ENCODE measurements at places on chromosomes 3 and 15. TPM values are rescaled to one million over a fixed set of nuclear protein-coding genes. Genes with fewer than 3 reads are reported as not detected.

THRB gene
- 4.2 TPM for polyA plus RNA-seq

TMEM45A gene
- polyA plus RNA-seq = 28.3 TPM

EFHB gene
- polyA plus RNA-seq = 0.28 TPM

SOX2 gene
- not detected for polyA plus RNA-seq

SCN11A gene
- 0.01 TPM for polyA plus RNA-seq

DLL4 gene
- polyA plus RNA-seq = 1.0 TPM

EAF1 gene
- polyA plus RNA-seq = 12.5 TPM

AGTR1 gene
- 3.9 TPM for polyA plus RNA-seq

- DNase-seq = peak; percentile 46
Observed at GRCh38 chr3:29285471-29286071, 4.7 kb downstream of the RBMS3 start.

DNA sequence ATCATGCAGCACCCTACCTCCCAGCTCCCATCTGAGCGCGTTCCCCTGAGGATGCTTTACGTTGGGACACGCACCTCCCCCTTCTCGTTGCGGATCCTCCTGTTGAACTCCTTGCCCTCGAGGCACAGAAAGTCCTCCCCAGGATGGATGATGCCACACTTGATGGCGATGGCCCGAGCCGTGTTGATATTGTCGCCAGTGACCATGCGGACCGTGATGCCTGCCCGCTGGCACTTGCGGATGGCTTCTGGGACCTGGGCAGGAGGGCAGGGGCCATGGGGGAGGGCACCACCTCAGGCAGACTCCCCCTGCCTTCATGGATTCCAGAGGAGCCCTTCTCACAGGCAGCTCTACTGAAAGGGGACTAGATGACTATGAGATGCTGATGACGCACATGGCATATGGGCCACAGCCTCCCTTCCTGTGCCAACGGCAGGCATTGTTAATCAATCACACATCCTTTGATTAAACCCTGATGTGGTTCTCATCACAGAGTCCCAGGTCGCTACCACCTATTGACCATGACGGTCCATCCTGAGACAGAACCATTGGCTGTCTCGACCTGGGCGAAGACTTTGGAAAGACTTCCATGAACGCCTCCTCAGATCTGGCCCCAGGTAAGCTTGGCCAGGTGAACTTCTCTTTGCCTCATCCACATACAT is 29.5 kb upstream of the SEC13 start:
- DNase-seq = no peak

DNA sequence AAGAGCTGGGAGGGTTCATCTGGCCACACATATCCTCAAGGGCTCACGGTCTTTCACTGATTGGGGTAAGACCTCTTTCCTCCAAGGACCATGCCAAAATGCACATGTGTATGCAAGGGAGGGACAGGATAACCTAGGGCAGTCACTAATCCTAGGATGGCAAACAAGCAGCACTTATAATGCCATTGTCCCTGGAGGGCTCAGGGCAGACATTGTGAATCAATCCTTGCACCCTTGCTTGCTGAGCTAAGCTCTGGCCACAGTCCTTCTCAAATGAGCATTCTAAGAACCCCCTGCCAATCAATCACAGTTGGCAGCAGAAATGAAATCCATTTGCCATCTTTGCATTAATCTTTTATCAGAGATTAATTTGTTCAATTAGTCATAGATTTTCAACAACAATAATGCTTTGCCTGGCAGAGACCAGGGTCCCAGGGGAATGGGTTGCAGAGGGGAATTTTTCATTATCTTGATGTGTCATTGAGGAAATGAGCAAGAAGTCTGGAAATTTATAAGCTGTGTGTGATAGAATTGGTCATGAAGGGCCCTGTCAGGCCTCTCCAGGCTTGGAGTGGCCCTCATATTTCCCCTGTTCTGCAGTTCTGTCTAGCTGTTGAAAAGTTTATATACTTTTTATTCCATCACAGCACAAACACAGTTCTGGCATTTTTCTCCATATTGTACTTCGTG is 57.2 kb upstream of the KY start:
- DNase-seq = no peak

- DNase-seq = peak; percentile 40
Observed at GRCh38 chr3:129025691-129026435, 24.8 kb downstream of the EFCC1 start.

GRCh38 chr3:7692866-7693265 is 808.8 kb upstream of the LMCD1 start:
- no peak for DNase-seq

DNA sequence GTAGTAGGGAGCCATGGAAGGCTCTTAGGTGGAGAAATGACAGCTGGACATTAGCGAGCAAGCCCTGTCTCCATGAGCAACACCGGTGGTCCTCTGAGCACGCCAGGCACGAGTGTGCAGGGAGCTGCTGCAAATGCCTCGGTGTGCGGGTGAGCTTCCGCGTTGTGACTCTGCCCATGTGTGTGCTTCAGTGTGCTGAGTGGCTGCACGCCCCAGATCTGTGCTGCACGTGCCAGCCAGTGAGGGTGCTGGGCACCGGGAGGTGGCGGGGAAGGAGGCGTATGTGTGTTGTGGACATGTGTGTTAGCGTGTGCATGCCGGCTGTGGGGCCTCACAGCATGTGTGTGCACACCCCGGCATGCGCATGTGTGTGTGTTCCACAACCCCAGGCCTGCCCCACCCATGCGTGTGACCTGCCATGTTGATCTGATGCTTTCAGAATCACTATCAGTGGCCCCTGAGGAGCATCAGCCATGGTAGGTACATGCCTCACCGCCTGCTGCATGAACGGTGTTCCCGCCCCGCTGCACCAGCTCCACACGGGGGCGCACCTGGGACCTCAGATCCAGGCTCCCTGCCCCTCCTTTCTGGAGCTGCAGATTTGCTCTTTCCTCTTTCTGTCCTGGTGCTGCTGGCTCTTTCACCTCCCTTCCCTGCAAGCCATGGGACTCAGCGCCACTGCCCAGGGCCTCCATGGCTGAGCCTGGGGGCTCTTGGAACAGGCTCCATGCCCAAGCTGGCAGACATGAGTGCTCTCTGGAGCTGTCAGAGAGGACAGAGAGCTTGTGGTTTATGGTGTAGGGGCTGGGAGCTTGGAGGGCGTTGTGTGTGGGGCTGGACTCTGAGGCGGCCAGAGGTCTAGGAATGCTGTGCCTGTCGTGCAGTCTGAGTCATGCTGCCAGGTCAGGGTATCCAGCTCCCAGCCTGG is 169.4 kb downstream of the TBC1D2B start:
- DNase-seq = peak; percentile 64

DNA sequence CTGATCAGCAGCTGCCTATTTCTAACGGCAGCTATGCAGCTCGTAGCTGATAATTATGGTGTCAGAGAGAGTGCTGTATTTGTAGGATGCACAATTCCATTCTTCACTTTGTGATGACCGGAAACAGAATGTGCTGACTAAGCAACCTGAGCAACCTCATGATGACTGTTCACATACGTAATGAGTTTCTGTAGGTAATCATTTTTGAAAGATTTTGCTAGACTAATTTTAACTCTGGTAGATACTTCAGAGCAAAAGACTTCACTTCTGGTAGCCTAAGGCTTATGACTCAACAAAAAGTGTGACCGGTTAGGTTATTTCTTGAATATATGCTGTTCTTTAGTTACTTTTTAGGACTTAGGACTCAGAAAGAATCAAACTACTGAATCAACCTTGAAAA is 567.7 kb downstream of the NAALADL2 start:
- peak; percentile 48 for DNase-seq

DNA sequence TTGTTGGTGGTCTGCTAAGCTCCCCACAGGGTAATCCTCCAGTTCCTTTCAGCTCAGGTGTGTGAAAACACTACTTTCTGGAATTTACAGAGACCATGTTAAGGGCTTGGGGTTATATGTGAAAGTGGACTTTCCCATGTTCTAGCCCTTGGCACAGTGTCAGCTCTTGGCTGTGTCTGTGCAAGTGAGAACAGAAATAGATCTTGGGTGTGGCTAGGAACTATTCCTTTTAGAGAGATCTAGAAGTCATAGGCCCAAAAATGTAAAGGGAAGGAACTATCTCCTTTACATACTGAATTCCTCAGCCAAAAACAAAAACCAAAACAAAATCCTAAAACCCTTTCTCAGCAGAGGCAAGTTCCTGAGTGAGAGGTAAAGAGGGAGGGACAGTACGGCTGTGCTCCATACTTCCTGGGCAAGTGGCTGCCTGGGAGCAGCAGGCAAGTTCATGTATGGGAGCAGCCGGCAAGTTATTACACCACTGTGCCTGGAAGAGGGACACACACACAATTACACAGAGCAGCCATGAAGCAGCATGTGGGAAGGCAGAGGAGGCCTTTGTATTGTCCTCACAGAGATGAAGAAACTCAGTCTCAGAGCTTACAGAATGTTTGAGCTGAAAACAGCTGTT is 19.9 kb upstream of the C3orf62 start:
- peak; percentile 49 for DNase-seq

DNA sequence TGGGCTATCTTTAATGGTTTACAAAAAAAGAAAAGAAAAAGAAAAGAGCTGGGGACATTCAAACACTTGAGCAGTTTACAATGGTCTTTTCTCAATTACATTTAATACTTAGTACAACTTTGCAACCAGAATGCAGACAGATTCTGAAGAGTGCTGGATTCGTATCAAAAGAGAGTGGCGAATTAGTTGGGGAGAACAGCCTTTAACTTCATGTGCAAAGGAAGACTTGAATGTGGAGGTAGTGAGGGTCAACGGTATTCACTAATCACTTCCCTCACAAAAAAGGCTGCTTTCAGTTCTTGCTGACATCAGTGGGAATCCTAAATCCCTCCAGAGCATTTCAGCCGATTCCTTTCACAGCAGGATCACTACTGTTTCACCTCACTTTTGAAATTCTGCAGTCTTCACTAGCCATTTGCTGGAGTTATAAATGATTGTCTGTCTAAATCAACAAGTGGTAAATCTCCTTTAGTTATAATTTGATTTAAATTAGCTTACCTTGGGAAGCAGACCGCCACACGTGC is 323.0 kb upstream of the SEMA6D start:
- DNase-seq = no peak

GRCh38 chr15:41161736-41162135 is 45.7 kb upstream of the INO80 start:
- DNase-seq = peak; percentile 41

DNA sequence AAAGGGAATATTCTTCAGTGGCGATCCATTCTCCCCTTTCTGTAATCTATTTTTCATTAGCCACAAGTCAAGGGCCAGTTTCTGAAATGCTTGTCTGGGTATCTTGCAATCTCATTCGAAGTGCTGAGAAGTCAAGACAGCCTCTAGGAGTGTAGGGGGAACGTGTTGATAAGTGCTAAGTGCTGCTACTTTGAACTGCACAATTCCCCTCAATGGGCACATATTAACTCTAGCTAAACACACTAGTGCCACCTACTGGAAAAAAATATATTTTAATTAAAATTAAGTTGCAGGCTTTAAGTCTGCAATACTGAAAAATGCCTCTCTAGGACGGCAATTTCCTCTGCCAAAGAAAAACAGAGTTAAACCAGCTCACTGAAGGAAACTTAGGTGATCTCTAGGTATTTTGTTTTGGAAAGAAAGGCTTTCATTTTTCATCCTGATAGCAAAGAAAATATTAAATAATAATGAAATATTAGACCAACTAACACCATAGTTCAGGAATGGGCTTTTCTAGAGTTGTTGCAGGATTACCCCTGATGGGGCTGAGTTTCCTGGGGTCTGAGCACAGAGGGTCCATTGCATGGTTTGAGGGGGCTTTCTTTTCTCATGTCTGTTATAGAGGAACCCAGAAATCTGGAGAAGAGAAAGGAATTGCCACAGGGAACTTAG is 181.9 kb upstream of the KBTBD8 start:
- peak; percentile 70 for DNase-seq

GRCh38 chr15:69983696-69984265 is 113.9 kb downstream of the TLE3 start:
- peak; percentile 8 for DNase-seq

DNA sequence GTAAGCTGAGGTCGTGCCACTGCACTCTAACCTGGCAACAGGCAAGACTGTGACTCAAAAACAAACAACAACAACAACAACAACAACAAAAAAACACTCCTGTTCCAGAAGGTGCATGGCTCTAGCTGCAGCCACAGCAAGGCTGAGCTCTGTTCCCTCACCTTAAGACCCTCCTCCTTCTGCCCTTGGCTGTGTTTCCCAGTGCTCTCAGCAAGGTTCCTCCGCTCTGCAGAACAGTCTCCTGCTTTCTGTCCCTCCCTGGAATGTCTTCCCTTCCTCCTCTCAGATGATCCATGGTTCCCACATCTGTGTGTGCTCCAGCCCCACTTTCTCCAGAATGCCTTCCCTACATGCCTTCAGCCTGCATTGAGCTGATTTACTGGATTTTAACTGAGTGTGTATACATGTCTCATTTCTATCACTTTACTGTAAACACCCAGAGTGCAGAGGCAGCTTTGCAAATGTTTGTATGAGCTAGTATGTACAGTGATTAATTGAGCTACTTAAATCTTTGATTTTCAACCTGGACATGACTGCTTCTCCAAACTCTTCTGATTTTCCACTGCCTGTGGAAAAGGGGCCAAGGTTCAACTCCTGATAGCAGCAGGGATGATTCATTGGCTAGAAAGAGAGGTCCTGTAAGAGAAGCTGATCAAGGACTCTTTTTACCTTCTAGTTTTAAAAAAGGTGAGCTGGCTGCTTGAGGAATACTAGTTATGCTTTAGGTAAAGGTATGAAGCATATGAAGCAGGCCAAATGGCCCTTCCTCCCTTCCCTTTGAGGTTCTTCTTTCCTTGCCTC is 14.7 kb downstream of the ANKUB1 start:
- DNase-seq = no peak

DNA sequence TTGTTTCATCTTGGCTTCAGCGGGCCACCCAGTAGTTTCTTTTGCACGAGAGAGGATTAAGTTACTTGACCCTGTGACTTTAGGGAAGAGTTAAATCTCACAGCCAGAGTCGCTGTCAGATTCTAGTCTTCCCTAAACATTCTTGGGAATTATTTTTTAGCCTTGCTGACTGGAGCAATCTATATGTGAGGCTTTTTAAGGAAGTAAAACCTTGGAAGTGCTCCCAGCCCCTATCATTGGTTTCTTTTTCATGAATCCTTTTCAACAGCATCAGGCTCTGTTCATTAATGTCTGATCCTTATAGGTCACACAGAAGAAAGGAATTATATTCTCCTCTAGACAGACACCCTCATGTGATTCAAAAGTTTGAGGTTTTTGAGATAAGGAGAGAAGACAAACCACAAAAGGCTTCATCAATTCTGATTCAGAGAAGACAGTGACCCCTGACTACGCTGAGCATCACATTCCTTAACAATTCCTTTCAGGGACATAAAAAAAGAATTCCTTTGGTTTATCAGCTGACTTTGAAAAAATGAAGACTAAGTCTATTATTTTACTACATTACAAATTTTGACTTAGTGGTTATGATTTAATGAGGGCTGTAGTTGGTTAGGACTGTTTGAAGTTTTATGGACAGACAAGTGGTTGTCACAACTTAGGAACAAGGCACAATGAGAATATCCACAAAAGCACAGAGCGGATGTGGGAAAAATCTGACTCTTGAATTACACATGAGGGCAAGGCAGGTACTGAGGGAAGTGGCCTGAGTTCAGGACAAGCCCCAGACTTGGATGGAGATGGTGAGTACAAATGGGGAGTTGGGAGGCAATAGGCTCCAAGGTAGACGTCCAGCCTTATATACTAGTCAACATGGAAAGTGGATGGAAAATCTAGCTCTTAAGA is 171.1 kb upstream of the STT3B start:
- peak; percentile 96 for DNase-seq

- no peak for DNase-seq
Observed at GRCh38 chr3:64694114-64694513, 6.3 kb upstream of the ADAMTS9 start.
